ENCODE measurements at places on chromosomes 2 and 18.

DNA sequence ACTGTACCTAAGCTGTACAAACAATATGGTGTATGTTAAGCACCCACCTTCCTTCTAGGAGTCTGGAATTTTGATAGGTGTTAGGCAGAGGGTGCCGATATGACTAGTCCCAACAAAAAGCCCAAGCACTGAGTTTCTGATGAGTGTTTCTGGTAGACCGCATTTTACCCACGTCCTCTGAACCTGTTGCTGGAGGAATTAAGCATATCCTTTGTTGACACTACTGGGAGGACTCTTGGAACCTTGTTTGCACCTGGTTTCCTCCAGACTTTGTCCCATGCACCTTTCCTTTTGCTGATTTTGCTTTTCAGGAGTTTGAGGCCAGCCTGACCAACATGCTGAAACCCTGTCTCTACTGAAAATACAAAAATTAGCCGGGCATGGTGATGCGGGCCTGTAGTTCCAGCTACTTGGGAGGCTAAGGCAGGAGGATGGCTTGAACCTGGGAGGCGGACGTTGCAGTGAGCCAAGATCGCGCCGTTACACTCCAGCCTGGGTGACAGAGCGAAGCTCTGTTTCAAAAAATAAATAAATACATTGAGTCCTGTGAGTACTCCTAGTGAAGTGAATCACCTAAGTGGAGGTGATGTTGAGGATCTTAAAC, 11.4 kb upstream of the SPAST start:
- DNase-seq: no peak

GRCh38 chr2:218295029-218295428, 2.7 kb upstream of the TMBIM1 start:
- no peak for DNase-seq

- no peak for DNase-seq
Observed at GRCh38 chr2:16121231-16121985, 181.1 kb downstream of the MYCN start.

GRCh38 chr2:17057109-17058017, 391.7 kb upstream of the CYRIA start:
- no peak for DNase-seq

- no peak for DNase-seq
Observed at GRCh38 chr2:196054631-196055030, 14.0 kb downstream of the DNAH7 start.

DNA sequence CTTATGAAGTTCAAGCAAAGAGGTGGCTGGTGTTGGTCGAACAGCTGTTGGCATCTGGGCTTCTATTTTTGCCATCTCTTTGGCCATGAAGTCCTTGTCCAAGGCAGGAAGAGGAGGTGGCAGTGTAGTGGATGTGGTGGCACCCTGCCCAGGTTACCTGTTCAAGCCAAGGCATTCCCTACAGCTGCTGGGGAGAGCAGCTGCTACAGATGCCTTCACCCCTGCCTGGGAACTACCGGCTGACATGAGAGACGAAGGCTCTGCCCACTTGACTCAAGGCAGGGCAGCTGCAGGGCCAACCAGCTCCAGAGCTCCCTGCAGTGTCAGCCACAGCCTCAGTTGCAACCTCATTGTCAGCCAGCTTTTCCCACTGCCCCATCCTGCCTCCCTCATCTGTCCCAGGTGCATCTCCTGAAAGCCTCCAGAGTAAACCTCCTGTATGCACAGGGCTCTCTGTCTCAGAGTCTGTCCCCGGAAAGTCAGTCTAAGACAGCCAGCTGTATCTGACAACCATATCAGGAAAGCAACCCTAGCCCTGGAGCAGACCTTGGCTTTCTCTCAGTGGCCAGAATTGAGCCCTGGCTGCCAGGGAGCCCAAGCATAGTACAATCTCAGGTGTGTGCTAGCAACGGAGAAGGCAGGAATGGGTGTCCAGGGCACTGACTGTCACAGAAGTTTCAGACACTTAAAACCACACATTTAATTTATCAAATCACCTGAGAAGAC, 115.9 kb downstream of the RPIA start:
- DNase-seq: no peak

DNA sequence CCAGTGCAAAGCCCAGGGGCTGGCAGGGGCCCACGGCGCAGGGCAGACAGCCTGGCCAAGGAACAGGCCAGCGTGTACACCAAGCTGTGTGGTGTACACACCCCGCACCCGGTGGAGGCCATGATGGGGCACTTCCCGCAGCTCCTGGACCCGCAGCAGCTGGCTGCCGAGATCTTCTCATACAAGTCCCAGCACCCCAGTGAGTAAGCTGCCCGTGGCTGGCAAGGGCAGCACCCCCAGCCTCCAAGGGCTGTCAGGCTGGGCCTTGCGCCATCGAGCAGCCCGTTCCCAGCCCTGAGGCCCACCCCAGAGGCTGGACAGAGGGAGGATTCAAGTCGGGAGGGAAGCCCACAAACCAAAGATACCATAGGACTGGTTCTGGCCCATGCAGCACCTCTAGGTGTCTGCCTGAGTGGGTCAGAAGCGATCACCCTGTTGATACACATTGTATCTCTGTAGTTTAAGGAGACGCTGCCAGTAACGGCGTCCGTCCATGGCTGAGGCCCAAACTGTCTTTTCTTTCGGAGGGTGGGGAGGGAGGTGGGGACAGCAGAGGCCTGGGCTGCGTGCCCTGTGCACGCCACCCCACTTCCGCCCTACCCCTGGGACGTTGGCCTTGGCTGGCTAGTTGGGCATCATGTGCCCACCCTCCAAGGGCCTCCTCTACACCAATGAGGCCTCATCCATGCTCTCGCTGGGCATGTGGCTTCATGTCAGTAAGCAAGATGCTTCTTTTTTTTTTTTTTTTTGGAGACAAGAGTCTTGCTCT, 16.8 kb upstream of the MTERF4 start:
- DNase-seq: no peak

GRCh38 chr2:17579605-17580318, 39.3 kb downstream of the VSNL1 start:
- DNase-seq: no peak

DNA sequence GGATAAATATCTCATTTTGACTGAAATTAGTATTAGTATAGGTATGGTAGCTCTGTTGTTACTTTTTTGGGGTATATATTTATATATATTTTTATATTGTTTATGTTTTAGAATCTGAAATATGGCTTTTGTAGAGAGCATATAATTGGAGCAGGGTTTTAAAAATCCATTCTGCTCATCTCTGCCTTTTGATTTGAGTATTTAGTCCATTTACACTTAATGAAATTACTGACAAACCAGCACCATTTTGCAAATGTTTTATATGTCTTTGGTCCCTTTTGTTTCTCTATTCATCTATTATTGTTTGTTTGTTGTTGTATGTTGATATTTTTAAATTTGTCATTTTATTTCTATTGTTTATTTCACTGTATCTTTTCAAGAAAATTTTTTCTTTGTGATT, 30.7 kb downstream of the PTPN4 start:
- no peak for DNase-seq

GRCh38 chr18:12934454-12935071, 13.2 kb upstream of the SEH1L start:
- no peak for DNase-seq

GRCh38 chr2:57084697-57085281, 901.0 kb downstream of the CCDC85A start:
- DNase-seq: no peak

- DNase-seq: no peak
Observed at GRCh38 chr2:105324101-105324500, 5.4 kb downstream of the TGFBRAP1 start.

DNA sequence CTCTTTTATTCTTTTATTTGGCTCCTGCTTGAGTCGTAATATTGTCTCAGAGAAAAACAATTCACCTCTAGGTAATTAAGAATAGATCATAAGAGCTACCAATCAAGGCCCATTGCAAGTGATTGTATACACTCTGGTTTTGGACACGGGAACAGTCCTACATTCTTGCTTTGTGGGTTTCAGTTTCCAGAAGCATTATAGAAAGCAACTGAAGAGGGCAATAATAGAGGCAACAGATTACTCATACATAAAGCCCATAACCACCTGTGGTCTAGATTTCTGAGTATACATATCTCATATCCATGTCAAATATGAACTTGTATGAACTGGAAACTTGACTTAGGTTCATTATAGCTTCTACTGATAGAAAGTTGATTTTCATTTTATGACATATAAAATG, 65.4 kb downstream of the DIS3L2 start:
- DNase-seq: no peak

DNA sequence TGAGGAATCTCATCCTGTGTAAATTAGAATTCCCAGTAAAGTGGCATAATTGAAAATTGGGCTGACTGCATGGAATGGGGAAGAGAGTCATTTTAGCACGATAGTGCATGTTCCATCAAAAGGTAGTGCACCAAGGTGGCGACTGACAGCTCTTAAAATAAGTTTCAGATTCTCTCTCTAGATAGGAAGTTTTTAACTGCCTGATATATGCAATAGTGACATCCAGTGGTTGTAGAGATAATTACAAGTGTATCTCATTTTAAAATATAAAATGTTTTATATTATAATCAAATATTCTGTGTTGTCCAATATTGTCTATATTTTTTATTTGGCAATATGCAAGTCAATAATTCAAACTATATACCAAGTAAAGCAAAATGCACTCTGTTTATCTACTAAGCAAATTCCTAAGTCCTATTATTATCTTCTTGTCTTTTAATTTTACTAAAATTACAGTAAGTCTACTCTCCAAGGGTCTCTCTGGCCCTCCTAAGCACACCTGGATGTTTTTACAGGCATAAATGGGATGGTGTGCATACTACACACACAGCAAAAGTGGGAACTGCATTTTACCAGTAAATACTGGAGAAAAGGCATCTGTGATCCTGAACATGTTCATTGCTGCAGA, 397.7 kb upstream of the HNRNPA3 start:
- no peak for DNase-seq

DNA sequence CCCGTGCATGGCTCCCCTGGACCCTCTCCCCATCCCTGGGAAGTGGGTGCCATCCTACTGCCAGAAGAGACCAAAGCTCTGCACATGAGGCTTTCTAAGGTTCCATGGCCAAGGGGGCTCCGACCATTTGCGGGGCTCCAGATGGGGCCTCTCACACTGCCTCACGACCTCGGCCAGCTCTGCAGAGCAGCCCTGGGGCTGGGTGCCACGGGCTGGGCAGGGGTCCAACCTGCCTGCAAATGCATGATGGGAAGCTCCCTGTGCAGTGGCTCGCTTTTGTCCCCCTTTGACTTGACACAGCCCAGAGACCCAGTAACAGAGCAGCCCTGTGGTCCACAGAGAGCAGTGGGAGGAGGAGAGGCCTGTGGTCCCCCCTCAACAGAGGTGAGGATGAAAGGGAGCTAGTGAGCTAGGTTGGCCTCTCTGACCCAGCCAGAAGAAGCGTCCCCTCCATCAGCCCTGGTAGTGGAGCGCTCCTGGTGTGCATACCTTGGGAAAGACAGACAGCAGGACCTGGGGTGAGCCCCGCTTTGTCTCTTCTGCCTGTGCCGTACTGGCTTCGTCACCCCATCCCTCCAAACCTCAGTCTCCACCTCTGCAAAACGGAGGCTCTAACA, 174.1 kb downstream of the DDX1 start:
- no peak for DNase-seq

DNA sequence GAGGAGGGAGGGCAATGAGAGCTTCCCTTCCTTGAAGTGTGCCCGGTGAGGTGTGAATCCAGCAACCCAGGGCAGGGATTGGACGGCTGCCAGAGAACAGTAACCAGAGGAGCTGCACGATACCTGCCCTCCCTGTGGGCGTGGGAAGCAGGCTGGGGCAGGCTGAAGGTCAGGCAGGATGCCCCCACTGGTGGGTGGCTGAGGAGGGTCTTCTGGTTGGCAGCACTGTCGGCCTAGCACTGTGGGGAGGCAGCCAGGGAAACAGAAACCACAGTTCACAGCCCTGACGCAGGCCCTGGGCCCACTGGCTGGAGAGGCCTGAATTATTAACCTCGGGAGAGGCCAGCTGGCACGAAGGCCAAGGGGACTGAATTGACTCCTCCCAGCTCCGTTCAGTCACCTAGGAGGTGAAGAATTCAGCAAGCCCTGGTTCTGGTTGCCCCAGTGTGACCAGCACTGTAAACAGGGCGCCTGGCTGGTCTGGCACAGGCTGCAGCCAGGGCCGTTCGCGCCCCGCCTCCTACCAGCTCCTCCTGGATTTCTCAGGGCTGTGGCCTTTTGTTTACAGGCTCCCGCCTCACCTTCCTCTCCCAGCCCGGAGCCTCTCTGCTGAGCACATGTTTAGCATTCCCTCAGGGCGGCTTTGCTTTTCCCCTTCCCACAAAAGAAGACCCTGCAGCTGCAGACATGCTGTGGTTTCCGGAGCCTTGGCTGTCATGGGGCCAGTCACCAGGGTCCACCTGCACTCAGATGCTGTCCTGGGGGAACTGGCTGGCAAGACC, 97.8 kb downstream of the B3GNT2 start:
- DNase-seq: no peak

GRCh38 chr18:74937291-74937690, 271.6 kb downstream of the PTGR3 start:
- DNase-seq: no peak

DNA sequence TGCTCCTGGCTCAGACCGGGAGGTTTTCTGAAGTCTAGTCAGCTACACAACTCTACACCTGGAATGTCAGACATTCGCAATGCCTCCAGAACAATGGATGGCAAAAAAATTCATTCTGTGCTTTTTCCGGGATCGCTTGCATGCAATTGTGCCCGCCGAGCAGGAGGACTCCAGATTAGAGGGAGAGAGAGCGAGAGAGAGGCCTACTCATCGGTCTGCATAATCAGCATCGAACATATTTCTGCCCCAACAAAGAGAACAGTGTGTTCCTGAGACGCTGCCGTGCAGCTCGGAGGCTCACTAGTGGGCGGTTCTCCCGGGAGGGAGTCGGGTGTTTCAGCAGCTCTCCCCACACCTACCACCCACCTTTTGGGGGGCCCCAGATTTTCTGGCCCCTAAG, 117.1 kb downstream of the KLHL29 start:
- DNase-seq: no peak

DNA sequence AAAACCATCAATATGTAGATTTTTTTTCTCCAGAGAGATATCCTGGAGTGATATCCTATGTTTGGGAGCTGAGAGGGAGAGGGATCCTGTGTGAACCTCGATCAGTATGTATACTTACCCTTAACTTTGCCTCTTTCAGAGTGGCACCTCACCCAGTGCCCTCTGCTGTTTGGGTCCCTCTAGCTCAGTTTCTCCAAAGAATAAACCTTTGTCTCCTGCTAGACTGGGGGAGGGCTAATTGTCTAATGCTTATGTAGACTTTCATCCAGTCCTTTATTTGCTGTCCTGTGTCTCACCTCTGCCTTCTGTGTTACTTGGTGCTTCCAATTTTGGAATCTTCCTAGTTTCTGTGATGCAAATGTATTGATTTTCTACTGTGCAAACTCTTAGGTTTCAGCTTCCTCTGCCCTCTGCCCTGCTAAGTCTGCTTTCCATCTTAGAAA, 48.4 kb downstream of the MTX2 start:
- no peak for DNase-seq

DNA sequence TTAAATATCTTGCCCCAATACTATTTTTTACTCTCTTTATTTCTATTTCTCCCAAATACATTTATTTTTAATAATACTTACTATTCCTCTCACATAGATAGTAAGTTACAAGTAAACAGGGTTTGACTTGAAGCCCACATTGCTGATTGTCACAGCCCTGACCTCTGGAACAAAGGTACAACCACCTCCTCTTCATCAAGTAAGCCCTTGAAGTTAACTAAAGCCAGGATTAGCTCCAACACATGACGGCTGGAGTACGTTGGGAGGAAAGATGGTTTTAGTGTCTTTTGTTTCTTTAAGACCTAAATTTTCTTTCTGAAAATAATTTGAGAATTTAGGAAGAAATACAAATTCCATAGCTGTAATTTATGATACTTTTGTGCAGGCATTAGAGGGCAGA, 949 bp downstream of the MYOM1 start:
- DNase-seq: no peak

- DNase-seq: no peak
Observed at GRCh38 chr2:201969938-201970785, 63.5 kb upstream of the FZD7 start.

GRCh38 chr2:72603481-72603880, 222.4 kb downstream of the EXOC6B start:
- no peak for DNase-seq
